Mammary epithelial cell (primary cell): ENCODE measurements at places on chromosomes 11 and 22.

- DNase-seq, result no peak
Measured at GRCh38 chr11:103550811-103551210, 441.6 kb downstream of the DYNC2H1 start.

- DNase-seq, result no peak
Measured at GRCh38 chr11:76752321-76753143, 30.6 kb upstream of the TSKU start.

- DNase-seq, result peak; percentile 21
Measured at GRCh38 chr11:68756171-68756766, 4.9 kb upstream of the TESMIN start.

DNA sequence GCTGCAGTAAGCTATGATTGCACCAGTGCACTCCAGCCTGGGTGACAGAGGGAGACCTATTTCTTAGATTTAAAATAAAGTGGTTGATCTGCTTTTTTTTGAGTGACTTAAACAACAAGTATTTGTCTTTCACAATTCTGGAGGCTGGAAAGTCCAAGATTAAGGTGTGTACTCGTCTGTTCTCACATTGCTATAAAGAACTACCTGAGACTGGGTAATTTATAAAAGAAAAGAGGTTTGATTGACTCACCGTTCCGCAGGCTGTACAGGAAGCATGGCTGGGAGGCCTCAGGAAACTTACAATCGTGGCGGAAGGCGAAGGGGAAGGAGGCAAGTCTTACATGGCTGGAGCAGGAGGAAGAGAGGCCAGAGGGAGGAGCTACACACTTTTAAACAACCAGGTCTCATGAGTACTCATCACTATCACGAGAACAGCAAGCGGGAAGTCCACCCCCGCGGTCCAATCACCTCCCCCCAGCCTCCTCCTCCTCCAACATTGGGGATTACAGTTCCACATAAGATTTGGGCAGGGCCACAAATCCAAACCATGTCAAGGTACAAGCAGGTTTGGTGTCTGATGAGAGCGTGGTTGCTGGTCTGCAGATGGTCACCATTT is 19.7 kb upstream of the OSBPL5 start:
- peak; percentile 52 for DNase-seq

DNA sequence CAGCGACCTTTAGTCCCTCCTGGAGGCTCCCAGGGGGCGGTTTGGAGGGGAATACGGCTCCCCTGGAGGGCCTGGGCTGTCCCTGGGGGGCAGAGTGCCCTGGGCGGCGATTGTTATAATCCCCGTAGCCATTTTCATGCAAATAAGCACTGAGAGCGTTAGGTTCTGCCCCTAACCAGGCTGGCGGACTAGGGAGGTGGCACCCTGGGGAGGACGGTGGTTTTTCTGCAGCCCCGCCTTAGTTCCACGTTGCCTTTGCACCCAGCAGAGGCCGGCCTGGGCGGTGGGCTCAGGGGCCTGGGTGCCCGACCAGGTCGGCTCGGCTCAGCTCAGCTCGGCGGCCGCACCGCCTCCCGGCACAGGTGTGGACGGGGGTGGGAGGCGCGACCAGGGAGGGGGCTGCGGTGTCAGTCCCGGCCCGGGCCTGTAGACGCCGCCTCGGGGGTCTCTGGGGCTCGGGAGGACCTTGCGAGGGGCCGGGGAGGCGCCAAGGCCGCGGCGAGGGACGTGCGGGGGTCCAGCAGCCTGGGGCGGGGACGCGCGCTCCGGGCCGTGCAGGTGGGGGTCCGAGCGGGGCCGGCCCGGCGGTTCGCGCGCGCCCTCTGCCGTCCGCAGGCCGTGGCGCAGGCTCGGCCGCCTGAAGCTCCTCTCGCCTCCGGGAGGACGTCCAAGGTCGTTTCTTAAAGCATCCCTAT is 2.3 kb upstream of the DUSP8 start:
- DNase-seq, result peak; percentile 24

GRCh38 chr11:70594031-70594430 is 195.7 kb downstream of the CTTN start:
- DNase-seq, result no peak

DNA sequence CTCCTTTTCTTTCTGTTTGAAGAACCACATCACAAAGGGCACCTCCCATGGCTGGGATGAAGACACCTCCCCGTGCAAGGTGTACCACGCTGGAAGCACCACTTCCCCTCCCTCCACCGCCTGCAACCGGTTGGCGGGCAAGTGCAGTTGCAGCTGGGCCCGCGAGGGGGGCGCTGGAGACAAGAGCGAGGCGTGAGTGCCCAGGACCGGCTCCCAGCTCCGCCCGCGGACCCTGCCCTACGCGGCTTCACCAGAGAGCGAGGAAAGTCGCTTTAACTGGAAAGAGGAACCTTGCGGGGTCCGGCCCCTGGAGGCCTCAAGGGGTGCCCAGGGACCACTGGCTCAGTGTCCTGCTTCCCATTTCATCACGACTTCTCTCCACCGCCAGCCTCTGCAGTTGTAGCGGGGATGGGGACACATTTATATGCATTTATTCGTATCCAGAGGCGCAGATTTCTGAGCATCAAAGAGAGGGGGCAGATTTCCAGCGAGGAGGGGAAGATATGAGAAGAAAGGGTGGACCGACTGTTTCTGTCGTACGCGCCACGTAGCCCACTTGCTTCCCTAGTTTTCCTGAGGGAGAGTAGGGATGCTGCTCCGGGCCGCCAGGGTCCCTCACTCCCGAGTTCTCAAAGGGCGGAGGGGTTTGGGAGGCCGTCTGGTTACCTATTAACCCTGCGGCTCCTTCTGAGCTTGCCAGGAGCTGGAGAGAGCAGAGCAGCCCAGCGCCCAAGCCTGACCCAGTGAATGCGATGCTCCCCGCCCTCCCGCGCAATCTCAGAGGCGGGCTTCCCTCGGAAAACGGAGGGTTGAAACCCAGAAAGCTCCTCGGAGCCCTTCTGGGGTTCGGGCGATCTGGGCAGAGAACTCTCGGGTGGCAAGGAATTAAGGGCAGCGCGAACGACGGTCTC is 3.5 kb downstream of the ESAM start:
- peak; percentile 45 for DNase-seq

DNA sequence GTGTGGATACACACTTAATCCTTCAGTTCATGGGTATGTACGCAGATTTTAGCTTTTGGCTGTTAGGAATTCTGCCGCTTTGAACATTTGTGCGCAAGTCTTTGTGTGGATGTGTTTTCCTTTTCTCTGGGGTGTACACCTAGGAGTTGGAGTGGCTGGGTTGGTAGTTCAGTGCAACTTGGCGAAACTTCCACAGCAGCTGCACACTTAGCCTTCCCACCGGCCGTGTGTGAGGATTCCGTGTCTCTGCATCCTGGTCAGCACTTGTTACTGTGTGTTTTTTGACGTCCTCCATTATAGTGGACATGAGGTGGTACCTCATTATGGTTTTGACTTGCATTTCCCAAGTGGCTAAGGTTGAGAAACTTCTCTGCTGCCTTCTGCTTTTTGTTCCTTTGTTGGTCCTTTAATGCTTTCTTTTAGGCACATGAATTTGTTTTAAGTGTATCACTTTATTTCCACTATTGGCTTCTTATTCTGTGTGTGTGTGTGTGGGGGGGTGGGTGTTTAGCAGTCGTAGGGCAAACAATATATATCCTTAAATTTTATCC is 72.1 kb upstream of the SLC25A18 start:
- DNase-seq, result no peak

DNA sequence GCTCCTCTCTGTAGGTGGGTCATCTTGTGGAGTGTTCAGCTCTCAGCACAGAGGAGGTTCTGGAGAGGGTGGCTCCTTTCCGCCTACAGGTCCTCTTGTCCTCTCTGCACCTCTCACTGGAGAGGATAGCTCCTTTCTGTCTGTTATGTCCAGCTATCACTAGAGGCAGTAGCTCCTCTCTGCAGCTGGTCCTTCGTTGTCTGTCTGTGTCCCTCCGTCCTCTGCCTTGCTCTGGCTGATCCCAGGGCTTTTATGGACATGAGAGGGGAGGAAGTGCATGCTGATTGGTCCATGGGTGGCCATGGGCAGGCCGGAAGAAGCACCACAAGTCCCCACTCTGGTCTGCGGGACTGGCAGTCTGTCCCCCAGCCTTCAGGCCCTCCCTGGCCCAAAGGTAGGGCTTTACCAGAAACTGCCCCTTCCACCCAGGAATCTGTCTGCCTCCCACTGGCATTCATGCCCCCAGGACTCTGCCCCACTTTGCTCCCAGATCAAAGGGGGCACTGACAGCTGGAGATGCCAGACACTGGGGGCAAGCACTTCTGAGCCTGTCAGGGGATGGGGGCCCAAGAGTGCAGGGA is 38.6 kb upstream of the CALCB start:
- no peak for DNase-seq

GRCh38 chr22:48593551-48593950 is 1234.1 kb downstream of the BRD1 start:
- no peak for DNase-seq

- DNase-seq, result no peak
Measured at GRCh38 chr11:118620529-118621070, 13.2 kb downstream of the PHLDB1 start.

GRCh38 chr11:117076941-117077691 is 21.1 kb downstream of the SIK3 start:
- DNase-seq, result no peak

DNA sequence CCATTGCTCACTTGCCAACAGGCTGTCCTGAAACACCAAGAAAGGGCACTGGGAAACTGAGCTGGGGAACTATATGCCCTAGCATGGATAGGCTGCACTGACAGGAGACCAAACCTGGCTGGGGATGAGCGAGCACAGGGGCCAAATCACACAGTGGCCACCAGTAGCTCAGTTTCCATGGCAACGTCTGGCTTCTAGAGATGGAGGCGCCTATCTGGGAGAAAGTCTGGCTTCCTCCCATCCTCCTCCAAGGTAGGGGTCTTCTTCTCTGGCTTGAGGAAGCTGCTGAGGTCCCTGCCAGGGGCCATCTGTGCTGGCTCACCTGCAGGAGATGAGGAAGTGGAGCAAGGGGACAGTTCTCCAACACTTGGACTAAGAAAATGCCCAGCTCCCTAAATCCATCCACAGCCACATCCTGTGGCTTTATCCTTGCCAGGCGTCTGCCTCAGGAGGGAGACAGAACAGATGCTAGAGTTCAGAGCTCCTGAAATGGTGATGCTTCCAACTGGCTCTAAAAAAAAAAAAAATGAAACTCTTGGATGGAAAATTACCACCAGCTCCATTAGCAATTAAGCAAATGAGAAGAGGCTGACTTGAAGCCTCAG is 48.3 kb downstream of the SYT13 start:
- no peak for DNase-seq

DNA sequence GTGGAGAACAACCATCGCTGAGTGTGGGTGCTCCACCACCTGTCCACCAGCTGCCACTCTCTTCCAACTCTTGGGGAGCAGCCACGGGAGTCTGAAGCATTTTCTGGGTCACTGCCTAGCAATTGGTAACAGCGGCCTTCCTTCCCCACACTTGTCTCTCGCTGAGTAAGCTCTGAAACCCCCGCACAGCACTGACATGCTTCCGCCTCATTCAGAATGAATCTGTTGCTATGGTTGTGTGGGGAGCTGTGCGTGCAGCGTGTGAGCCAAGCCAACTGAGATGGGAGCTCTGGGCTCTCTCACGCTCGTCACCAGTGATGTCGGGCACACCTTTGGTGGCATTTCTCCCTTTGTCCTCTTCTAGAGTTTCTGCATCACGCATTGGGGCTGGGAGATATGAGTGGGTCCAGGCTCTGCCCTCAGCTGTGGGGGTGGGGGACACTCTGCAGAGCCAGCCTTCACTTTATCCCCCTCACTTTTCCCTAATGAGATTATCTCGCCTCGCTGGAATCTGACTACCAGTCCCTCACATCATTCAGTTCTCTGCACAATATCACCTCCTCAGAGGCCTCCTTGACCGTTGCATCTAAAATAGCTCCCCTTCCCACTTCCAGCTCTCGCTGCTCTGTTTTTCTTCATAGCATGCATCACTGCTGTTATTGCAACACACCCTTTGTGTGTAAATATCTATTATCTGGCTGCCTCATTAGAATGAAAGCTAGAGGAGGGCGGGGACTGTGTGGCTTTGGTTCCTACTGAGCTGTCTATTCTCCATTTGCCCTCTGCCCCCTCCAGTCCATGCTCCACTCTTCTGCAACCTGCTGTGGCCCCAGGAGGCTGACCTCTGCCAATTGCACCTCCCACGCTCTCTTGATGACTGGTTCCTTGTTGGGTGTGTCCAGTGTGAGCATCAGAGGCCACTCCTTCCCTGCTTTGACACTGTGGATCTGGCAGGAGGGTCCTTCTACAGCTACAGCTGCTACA is 569.9 kb upstream of the CADM1 start:
- no peak for DNase-seq

GRCh38 chr11:32273931-32274330 is 161.4 kb downstream of the WT1 start:
- no peak for DNase-seq

- DNase-seq, result peak; percentile 43
Measured at GRCh38 chr11:3614742-3615171, 27.0 kb downstream of the ART5 start.

GRCh38 chr11:95266751-95267374 is 35.9 kb upstream of the SESN3 start:
- DNase-seq, result no peak

DNA sequence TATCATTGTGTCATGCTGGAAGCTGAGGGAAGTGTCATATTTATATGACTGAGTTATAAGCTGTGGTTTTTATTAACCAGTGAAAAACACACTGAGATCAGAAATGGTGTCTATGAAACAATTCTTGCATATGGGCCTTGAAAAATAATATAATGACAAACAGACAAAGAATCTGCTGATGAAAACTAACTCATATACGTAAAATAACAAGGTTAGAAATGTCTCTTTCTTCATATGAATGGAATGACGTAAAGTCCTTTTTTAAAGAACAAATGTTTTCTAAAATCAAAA is 48.8 kb upstream of the PHF21B start:
- no peak for DNase-seq

- DNase-seq, result no peak
Measured at GRCh38 chr11:13228572-13228971, 49.0 kb upstream of the BMAL1 start.

- DNase-seq, result no peak
Measured at GRCh38 chr11:1696608-1697570, at the start of gene KRTAP5-6. Gene KRTAP5-6 (plus strand): TSS chr11:1697195. CDS start chr11:1697246, 51 bp downstream.

- DNase-seq, result peak; percentile 60
Measured at GRCh38 chr22:27801616-27802345, at the start of gene MN1. Gene MN1 (minus strand): TSS chr22:27801756. CDS start chr22:27800543, 1,213 bp downstream.

DNA sequence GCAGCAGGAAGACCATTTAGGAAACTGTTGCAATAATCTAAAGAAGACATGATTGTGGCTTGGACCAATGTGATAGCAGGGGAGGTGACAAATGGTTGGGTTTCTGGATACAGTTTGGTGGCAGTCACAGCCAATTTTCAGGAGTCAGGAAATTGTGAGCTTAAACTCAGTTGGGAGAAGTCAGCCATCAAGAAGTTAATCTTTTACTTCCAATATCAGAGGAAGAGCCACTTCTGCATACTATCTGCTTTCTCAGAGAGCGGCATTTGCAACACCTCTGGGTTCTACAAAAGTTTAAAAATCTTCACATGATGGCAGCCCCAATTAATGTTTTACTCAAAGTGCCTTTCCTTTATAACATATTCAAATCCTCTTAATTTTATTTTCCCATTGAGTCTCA is 33.7 kb upstream of the PDE3B start:
- DNase-seq, result no peak

- DNase-seq, result no peak
Measured at GRCh38 chr11:78312712-78313111, 104.9 kb downstream of the GAB2 start.
